Esophagus muscularis mucosa (tissue), 4 donors: ENCODE measurements at places on chromosomes 7 and 10. TPM values are rescaled to one million over a fixed set of nuclear protein-coding genes. Genes with fewer than 3 reads are reported as not detected.

GRCh38 chr7:155733582-155734444, 78.5 kb downstream of the SHH start:
- no peak for DNase-seq
- no peak overlapping the region for H3K4me3 ChIP-seq
- H3K36me3 ChIP-seq: peaks cover 14% of the 10 kb centered on the region

- no peaks in the 10 kb centered on the region for H3K36me3 ChIP-seq
- H3K27ac ChIP-seq: no peak overlapping the region
- H3K4me1 ChIP-seq: no peaks in the 10 kb centered on the region
- no peak overlapping the region for H3K4me3 ChIP-seq
- H3K27me3 ChIP-seq: no peaks in the 10 kb centered on the region
These were observed 77.4 kb upstream of the RET start for GRCh38 chr10:42999385-43000020.

The AS3MT gene
- total RNA-seq: 8.3 TPM

- no peaks in the 10 kb centered on the region for H3K27me3 ChIP-seq
- H3K4me3 ChIP-seq: no peak overlapping the region
- no peak for DNase-seq
- no peaks in the 10 kb centered on the region for H3K36me3 ChIP-seq
- no peak overlapping the region for H3K27ac ChIP-seq
These were observed 10.8 kb upstream of the C10orf53 start for GRCh38 chr10:49668684-49669083.

- H3K4me1 ChIP-seq: peaks cover 10% of the 10 kb centered on the region
- no peak overlapping the region for H3K27ac ChIP-seq
- H3K4me3 ChIP-seq: no peak overlapping the region
These were observed 169.0 kb downstream of the MAD1L1 start for GRCh38 chr7:2063563-2064260.

- no peak for DNase-seq
- H3K4me1 ChIP-seq: peaks cover 24% of the 10 kb centered on the region
- no peak overlapping the region for H3K4me3 ChIP-seq
- no peak overlapping the region for H3K27ac ChIP-seq
- H3K27me3 ChIP-seq: peaks cover 28% of the 10 kb centered on the region
These were observed 20.8 kb upstream of the PTF1A start for GRCh38 chr10:23171232-23171876.

The MUC3A gene
- total RNA-seq: under 0.01 TPM

The EPHB6 gene
- 5.4 TPM for total RNA-seq

The PKD1L1 gene
- total RNA-seq: 0.80 TPM

The INHBA gene
- 38.6 TPM for total RNA-seq

The PNLIP gene
- total RNA-seq: not detected

The CACNA2D1 gene
- 51.5 TPM for total RNA-seq

- peak overlapping the region; percentile 73 for H3K27ac ChIP-seq
- H3K4me3 ChIP-seq: no peak overlapping the region
- H3K36me3 ChIP-seq: no peaks in the 10 kb centered on the region
- peaks cover 12% of the 10 kb centered on the region for H3K4me1 ChIP-seq
- H3K27me3 ChIP-seq: no peaks in the 10 kb centered on the region
These were observed 451.9 kb downstream of the KCNMA1 start for GRCh38 chr10:77185696-77186095.
